ENCODE measurements at places on chromosomes 1 and 21. TPM values are rescaled to one million over a fixed set of nuclear protein-coding genes. Genes with fewer than 3 reads are reported as not detected.

- DNase-seq, result no peak
Observed at GRCh38 chr1:56339786-56340465, 239.4 kb downstream of the PLPP3 start.

DNA sequence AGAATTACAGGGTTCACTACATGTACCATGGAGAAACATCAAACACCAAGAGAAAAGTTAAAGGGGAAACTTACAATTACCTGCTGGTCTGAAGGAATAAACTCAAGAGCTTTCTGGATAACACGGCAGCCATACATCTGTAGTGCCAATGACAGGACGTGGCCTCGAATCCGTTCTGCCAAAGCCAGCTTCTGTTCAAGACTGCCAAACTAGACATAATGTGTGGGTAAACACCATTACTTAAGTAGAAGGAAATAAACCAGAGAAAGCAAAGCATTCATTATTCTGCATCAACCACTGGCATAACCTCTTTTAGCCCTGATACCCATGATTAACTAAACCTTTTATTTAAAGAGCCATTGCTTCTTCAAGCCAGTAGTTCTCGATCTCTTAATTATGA lies 41.5 kb upstream of the SDC3 start:
- no peak for DNase-seq

- no peak for DNase-seq
Observed at GRCh38 chr1:58839846-58840835, 56.3 kb upstream of the JUN start.

DNA sequence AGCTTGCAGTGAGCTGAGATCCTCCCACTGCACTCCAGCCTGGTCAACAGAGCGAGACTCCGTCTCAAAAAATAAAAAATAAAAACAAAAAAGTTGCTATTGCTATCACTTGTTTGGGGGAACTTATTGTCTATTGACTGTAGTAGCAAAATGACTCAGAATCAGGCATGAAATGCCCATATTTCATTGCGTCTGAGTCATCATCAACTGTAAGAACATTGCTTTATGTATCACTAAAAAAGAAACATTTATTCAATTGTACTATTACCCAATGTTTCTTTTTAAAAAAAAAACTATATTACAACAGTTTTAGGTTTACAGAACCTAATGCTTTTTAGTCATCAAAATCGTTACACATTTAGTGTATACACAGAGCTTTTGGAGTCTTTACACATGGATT lies 91.0 kb upstream of the FMN2 start:
- no peak for DNase-seq

GRCh38 chr1:156448134-156448967 lies 52.2 kb downstream of the MEF2D start:
- DNase-seq, result no peak

DNA sequence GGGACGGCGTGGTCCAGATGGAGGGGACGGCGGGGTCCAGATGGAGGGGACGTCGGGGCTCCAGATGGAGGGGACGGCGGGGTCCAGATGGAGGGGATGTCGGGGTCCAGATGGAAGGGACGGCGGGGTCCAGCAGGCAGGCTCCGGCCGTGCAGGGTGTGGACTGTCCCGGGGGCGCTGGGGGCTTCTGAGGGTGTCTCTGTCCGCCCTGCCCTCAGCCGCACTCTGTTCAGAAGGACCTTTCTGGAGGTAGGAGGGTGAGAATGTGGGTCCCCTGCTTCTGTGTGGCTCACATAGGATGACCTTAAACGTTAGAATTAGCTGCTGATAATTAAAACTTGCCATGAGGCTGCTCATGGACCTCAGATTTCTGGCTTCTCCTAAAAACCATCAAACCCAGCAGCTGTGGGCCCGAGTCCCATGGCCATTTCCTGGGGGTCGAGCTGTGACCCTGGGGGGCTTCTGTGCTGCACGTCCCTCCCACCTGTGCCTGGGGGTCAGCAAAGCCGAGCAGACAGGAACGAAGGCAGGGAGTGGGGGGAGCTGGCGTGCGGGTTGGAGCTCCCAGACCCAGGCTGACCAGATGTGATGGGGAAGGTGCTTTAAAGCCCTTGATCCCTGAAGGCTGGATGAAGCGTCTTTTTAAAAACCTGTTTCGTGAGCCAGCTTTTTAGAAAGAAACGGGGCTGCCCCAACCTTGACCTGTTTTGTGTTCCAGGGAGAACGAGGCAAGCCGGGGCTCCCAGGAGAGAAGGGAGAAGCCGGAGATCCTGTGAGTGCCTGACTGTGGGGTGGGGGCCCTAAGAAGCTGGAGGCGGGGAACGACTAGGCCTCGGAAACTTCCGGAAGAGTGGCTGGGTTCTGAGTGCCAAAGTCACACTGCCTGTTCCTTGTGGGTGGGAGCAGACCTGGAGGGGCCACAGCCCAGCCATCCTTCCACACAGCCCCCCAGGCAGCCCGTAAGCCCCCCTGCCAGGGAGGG lies 7.1 kb downstream of the COL6A1 start:
- DNase-seq, result no peak

The IL20 gene
- total RNA-seq, result 0.47 TPM

DNA sequence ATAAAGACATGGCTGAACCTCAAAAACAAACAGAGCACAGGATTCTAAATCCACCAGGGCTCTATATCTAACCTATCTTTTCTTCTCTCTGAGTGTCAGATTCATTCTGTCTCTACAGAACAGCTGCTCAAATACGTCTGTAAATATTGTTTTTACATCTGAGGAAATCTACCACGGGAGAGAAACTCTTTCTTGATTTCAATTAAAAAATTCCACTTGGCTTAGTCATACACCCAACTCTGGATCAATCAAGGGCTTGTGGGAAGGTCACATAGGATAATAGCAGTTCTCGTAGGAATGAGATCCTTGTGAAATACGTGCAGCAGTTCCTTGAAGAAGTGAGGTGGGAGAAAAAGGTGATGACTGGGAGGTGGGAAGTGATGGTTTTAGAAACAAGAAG lies 1355.7 kb upstream of the ADGRL2 start:
- no peak for DNase-seq

- no peak for DNase-seq
Observed at GRCh38 chr1:200029035-200029821, 1.7 kb downstream of the NR5A2 start.

All from occipital lobe (tissue), 3 donors.